Activated T-cell treated with anti-CD3 and anti-CD28 coated beads, Interleukin-2, amount 50 U/mL, for 24 hours (primary cell): ENCODE measurements at places on chromosomes 6 and 20.

DNA sequence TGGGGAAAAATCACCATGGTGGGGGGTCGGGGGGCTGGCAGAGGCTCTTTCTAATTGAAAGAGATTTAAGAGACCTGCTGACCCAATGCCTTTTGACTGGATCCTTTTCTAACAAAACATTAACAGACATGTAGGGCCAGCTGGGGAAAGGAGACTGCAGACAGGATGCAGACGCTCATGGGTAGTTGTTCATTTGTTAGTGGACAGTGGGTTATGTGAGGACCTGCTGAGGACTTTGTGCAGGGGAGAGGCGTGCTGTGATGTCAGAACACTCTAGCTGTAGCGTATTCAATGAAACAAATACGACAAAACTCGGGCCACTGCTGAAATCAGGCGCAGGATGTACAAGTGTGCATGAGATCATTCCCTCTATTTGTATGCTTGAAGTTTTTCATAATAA, 1.2 kb downstream of the IP6K3 start:
- no peak for DNase-seq

DNA sequence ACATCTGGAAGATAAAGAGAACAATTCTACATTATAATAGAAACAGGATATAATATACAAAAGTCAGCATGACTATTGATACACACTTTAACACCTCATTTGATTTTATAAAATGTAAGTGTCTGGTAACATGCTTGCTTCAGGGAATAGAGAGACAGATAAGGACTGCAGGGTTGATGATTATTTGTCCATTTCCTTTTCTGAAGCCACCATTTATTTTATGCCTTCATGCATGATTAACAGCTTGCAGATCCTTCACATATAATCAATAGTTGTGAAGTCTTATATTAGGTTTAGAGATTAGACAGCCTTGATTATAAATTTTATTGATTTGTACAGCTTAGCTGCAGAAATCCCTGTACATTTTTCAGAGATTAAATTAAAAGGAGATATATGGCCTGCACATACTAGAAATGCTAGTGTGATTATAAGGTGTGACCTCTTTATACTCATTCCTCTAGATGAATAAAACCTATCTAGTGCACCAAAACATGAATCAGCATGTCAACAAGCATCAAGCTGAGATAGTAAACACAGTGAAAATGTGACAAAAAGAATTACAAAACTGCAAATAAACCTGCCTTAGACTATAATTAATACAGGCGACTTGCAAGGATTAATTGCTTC, 198.8 kb upstream of the THEMIS start:
- DNase-seq = no peak

- no peak for DNase-seq
Observed at GRCh38 chr6:46407776-46408530, 83.3 kb downstream of the RCAN2 start.

GRCh38 chr6:41894366-41895299, 542 bp downstream of the USP49 start:
- peak; percentile 36 for DNase-seq

- no peak for DNase-seq
Observed at GRCh38 chr6:1619673-1620503, 10.2 kb downstream of the FOXC1 start.

GRCh38 chr6:98716341-98716740, 118.0 kb upstream of the POU3F2 start:
- no peak for DNase-seq

GRCh38 chr6:80338201-80338836, 231.8 kb downstream of the BCKDHB start:
- DNase-seq = peak; percentile 72

- no peak for DNase-seq
Observed at GRCh38 chr6:106444777-106445507, 84.4 kb downstream of the CRYBG1 start.

GRCh38 chr6:17589406-17590096, 10.6 kb upstream of the FAM8A1 start:
- DNase-seq = no peak

DNA sequence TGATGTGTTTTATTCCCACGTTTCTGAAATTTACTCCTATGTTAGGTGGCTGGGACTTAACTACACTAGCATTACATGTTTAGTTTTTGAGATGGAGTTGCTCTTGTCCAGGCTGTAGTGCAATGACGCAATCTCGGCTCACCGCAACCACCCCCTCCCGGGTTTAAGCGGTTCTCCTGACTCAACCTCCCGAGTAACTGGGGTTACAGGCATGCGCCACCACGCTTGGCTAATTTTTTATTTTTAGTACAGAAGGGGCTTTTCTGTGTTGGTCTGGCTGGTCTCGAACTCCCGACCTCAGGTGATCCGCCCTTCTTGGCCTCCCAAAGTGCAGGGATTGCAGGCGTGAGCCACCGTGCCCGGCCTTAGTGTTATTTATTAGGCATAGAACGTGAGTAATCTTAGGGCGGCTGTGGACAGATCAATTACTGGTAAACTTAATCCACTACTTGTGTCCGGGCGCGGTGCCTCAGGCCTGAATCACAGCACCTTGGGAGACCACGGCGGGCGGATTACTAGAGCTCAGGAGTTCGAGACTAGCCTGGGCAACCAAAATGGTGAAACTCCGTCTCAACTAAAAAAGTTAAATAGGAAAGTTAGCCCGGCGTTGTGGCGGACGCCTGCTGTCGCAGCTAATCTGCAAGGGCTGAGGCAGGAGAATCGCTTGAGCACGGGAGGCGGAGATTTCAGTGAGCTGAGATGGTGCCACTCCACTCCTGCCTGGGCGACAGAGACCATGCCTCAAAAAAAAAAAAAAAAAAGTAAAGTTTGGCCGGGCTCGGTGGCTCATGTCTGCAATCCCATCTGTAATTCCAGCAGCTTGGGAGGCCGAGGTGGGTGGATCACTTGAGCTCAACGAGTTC, 123.7 kb upstream of the BTN3A2 start:
- DNase-seq = peak; percentile 69

DNA sequence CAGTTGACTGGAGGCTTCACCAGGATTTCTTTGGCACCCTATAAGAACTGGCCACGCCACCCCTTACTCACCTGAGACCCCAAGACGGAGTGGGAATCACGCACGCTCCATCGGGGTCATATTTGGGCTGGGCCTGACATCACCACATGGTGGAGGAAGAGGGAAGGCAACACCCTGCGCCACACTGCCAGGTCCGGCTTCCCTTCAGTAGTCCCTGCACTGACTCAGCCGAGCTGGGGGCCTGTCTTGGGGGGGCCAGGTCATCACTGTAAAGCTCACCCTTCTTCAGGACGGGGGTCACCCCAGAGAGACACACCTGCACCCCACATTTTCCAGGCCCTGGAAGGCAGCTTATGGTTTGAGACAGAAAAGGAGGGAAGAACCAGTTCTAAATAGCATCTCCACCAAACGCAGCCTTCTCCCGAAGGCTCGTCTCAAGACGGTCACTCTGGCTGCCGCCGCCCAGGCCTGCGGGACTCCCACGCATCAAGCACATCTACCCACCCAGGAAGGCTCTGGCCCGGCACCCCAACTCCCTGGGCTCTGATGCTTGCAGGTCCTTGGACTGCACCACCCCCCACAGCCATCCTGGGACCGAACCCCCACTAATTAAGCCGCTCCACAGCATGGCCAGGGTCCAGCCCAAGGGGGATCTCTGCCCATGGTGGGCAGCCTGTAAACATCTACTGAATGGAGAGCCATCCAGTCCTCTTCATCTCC, 51.8 kb downstream of the GINS1 start:
- no peak for DNase-seq

DNA sequence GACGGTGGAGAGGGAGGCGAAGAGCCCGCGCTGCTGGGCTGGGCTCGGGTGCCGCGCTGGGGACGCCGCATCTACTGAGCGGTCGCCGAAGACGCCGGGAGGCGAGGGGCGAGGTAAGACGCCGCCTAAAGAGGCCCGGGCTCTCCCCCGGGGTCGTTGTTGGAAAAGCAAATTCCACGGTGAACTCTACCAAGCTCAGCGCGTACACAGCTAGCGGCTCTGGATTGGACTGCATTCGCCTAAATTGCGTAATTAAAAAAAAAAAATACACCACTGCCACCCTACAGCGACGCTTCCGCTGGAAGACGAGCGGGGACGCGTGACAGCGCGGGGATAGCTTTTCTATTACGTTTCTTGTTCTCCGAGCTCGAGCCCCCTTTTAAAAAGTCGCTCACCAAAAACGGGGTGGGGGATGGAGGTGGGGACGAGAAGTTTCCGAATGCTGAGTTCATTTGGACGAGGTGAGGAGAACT, 92.0 kb upstream of the PRDM1 start:
- DNase-seq = no peak

DNA sequence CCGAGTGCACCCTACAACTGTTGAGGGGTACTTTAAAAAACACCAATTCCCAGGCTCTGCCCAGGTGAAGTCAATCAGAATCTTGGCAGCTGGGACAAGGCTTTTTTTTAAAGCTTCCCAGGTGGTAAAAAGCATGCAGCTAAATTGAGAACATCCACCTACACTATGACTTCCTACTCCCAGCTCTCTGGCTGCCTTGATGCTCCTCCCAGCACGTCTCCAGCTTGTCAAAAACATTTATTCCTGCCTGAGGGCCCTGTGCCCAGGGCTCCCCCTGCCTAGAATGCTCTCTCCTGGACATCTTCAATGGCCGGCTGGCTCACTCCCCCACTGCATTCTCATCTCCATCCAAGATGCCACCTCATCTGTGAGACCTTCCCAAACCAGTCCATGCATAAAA, 9.9 kb downstream of the ZBTB24 start:
- no peak for DNase-seq

DNA sequence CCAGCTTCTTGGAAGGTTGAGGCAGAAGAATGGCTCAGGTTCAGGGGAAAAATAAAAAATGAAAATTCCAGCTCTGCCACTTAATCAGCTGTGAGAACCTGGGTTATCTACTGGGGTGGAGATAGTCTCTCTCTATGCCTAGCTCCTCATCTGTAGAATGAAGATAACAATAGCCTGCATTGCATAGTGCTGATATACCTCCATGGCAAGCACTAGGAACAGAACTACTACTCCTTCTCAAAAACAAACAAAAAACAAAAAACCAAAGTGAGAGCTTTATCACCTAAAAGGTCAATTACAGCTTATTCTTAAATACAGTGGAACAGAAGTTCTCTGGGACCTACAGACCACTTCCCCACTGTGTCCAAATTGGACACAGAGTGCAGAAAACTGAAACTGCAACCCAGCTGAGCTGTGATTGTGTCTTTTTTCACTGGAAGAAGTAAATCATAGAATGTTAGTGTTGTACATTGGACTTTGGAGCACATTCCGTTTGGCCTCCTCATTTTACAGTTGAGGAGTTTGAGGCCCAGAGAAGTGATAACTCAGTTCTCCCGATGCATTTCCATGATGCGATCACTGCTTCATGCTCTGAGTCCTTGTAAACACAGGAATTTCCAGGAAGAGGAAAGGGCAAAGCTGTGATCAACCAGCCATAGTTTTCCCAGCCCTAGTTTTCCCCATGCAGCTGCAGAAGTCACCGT, 23.3 kb downstream of the MTFR2 start:
- DNase-seq = no peak

- no peak for DNase-seq
Observed at GRCh38 chr6:93562582-93562981, 143.2 kb upstream of the EPHA7 start.

DNA sequence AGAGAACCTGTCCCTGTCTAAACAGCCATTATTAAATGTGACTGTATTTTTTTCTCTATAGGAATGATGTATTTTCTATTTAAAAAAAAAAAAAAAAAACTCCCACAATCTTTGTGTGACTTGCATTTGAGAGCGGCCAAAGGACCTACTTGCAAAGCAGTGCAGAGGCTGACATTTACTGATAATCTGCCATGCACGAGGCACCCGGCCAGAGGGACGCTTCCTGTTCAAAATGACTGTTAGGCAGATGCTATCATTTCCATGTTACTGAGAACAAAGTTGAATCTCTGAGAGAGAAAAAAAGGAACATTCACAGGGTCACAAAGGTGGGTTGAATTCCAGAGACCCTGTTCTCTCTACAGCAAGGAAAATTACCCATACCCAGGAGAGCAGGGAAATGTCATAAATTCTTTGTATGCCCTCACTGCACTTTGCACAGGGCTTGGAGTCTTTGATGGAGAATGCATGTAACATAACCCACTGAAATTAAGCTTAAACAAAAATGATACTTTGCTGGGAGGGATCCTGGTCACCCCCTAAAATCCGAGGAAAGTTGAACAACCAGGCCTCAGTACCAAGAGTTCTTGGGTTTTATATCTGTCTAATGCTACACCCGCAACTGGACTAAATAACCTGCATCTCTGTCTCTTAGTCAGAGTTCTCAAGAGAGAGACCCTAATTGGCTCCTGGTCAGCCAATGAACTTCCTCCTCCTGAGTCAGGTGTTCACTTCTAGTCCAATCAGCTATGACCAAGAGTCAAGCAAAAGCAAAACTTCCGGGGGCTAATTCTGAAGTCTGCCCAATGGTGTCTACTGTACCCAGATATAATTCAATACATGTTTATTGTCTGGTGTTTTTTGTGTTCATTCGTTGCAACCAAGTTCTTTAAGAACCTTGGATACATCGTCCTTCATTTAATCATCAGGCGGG, 61.2 kb downstream of the GCLC start:
- no peak for DNase-seq

DNA sequence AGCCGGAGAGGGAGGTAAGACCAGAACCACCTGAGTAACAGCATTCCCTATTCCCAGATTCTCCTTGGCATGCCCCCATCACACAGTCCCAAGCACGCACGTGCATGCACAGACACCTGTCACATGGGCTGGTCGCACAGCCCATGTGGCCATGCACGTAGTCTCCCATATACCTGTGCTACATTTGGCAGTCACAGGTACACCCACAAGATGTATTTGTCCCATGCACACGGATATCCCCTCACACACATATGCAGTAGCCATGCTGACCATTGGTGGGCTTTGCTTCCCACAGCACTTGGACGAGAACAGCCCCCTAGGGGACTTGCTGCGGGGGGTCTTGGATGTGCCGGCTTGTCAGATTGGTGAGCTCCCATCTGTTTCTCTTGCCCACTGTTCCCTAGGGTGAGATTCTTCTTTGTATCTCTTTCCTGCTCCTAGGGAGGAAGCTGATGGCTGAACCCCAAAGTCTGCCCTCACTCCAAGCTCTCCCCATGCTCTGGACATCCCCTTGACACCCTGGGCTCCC, 31.9 kb downstream of the PLCG1 start:
- peak; percentile 6 for DNase-seq

DNA sequence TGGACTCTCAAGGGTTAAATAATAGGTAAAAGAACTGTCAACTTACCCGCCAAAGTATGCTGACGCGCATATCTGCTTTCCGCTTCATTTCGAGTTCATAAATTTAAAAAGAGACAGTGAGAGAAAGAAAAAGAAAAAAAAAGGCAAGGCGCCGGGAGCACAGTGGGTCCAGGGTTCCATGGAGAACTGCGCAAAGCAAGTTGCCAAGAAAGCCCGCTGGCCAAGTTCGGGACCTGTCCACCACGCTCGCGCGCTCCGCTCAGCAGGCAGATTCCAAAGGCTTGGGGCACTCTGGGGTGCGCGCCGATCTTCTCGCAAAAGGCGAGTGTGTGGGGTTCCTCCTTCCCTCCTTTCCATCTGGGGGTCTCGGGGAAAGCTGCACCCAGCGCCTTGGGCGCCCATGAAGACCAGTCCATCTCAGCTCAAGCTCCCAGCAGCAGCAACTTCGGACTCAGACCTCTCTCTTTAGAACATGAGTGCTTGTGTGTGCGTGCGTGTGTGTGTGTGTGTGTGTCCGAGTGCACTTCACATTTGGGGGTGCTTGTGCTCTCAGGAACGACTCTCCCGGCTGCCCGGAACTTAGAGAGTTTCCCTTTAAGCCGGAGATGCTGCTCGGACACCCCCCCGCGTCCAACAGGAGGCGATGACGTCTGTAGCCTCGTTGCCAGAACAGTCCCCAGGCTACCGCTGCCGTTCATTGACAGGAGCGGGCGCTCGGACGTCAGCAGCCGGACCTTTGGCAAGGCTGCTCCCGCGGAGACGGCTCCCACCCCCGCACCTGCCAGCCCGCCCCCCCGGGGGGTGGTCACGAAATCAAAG, 180.0 kb downstream of the TBXT start:
- DNase-seq = no peak
